ENCODE measurements at places on chromosomes 12 and 14. TPM values are rescaled to one million over a fixed set of nuclear protein-coding genes. Genes with fewer than 3 reads are reported as not detected.

VWF gene
- total RNA-seq: 23.2 TPM

BDKRB1 gene
- total RNA-seq: not detected

DNA sequence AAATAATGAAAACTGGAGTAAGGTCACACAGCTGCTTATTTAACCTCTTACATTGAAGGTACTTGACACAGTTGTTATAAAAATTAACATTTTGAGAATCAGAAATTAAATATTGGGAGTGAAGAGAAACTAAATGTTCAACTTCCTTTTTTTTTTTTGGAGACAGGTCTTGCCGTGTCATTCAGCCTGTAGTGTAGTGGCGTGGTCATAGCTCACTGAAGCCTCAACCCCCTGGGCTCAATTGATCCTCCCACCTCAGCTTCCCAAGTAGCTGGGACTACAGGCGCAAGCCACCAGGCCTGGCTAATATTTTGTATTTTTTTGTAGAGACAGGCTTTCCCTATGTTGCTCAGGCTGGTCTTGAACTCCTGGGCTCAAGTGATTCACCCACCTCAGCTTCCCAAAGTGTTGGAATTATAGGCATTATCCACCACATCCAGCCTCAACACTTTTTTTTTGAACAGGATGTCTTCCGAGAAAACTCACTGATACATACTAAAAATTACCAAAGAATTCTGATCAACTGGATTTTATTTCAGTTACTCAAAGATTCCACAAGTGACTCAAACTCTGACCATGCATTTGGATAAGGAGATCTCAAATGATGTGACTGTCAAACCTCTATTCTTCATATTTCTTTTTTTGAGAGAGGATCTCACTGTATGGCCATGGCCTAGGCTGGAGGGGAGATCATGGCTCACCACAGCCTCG, 35.4 kb downstream of the SGPP1 start:
- no peak for DNase-seq

DNA sequence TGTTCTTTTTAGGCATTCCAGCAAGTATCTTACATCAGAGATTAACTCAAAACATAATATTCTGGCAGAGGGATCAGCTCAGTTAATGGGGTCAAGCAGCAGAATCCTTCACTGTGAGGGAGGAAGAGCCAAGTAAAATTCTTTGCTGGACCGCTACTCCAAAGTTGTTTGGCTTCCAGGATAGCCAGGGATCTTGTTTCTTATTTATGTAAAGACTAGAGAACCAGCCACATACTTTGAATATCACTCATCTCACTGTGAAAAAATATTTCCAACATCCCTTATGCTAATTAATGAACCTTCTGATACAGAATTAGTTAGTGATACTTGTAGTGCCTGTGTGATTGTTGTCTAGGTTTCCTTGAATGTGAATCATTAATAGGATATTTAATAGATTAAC, 94.2 kb downstream of the PLEKHA5 start:
- no peak for DNase-seq

- DNase-seq: no peak
Measured at GRCh38 chr12:25755971-25756260, 202.6 kb upstream of the RASSF8 start.

DNA sequence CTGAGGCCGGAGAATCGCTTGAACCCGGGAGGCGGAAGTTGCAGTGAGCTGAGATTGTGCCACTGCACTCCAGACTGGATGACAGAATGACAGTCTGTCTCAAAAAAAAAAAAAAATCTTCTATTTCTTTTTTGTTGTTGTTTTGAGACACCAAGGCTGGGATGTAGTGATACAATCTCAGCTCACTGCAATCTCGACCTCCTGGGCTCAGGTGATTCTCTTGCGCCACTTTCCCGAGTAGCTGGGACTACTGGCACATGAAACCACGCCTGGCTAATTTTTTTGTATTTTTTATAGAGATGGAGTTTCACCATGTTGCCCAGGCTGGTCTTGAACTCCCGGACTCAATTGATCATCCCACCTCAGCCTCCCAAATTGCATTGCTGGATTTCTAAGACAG, 7.3 kb upstream of the SNRNP35 start:
- no peak for DNase-seq
